ENCODE measurements at places on chromosomes 6 and 20.

DNA sequence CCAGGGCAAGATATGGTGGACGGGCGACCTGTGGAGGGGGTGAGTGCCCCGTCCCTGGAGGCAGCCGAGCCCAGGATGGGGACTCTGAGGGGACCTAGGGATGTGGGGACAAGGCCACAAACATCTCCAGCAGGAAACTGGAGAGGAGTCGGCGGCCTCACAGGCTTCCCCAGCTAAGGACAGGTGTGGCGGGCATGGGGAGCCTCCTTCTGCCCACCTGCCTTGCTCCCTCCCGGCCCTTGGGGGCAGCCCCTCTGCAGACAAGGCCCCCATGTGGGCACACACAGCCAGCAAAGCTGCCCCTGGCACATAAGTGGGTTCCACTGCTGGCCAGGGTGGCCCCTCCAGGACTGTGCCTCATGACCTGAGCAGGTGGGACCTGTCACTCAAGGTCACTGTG, 4.6 kb downstream of the CHRNA4 start:
- DNase-seq: no peak

DNA sequence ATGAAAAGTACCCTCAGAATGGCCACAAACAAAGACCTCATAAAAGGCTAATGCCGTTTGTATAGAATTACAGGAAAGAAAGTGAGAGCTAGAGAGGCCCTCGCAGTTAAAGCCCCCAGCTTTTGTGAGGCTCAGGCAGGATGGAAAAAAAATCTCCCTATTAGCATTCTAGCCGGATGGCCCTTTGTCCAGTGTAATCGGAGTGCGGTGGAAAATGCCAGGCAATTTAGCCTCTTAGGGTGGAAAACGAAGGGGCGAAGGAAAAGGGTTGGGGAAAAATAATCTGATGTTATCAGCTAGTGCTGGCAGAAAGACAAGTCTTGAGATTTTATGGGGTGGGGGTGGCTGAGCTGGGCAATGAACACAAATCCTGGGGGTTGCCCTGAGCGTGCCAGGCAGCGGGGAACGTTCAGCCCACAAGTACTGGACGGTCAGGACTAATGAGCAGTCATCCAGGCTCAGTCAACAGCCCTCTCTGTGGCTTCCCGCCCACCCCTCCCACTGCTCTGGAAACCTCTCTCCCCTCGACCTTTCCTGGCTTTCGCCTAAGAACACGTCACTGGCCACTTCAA, 92.4 kb downstream of the PSMG4 start:
- DNase-seq: peak; percentile 96

- no peak for DNase-seq
These were observed 34.7 kb downstream of the RIPOR2 start for GRCh38 chr6:24900917-24901697.

GRCh38 chr6:5457041-5457440, 195.7 kb downstream of the FARS2 start:
- DNase-seq: peak; percentile 96

DNA sequence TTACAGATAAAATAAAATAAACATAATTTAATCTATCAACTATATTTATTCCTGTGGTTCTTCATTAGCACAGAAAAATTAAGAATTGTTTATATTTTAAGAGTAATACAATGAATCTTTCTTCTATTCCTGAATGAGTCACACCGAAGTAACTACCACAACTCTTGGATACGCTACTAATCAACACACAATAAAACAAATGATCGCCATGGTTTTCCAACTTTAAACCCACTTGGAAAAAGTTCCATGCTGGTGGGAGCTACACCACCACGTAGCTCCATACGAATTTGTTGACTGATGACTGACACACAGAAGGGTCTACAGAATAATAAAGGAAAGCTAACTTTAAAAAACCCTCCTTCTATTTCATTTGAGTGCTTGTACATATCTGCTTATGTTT, 135.8 kb upstream of the NEDD9 start:
- DNase-seq: no peak

DNA sequence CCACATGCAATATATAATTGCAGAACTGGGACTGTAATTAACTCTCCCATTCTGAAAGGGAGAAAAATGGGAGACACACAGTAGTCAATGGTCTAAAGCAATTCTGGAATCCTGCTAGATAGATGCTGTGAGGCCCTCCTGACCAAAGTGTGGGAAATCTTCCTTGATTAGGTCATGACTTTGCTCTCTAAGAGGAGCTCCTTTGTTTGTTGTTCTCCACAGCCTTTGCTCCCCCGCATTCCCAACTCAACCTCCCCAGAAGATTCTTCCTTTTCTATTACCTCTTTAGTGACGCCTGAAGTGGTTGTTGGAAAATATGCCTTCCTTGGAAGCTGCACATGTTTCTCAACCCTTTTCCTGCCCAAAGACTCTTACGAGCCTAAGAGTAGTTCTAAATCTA, 28.8 kb upstream of the LIN28B start:
- DNase-seq: no peak

GRCh38 chr6:97717086-97717485, 434.1 kb upstream of the MMS22L start:
- no peak for DNase-seq

GRCh38 chr6:121319112-121319553, 15.1 kb downstream of the TBC1D32 start:
- DNase-seq: no peak

GRCh38 chr6:5132731-5133130, 47.6 kb downstream of the PPP1R3G start:
- DNase-seq: no peak

DNA sequence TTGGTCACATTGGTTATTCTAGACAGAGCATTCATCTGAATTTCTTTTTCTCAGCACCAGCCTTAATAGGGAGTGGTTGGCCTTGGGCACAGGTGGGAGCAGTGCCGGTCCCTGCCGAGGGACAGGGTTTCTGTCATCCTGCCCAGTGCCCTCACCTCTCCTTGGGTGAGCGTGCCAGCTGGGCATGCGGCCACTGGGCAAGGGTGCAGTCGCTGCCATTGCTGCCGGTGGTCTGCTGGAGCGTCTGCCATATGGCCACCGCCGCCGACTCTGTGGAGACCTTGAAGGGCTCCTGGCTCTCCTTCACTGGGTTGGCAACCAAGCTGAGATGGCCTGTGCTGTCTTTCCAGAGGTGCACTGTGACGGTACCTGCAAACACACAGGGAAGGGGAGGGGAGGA, 16.4 kb upstream of the UQCC2 start:
- DNase-seq: peak; percentile 45

- peak; percentile 98 for DNase-seq
These were observed 420 bp downstream of the SOX4 start for GRCh38 chr6:21593927-21594415.

DNA sequence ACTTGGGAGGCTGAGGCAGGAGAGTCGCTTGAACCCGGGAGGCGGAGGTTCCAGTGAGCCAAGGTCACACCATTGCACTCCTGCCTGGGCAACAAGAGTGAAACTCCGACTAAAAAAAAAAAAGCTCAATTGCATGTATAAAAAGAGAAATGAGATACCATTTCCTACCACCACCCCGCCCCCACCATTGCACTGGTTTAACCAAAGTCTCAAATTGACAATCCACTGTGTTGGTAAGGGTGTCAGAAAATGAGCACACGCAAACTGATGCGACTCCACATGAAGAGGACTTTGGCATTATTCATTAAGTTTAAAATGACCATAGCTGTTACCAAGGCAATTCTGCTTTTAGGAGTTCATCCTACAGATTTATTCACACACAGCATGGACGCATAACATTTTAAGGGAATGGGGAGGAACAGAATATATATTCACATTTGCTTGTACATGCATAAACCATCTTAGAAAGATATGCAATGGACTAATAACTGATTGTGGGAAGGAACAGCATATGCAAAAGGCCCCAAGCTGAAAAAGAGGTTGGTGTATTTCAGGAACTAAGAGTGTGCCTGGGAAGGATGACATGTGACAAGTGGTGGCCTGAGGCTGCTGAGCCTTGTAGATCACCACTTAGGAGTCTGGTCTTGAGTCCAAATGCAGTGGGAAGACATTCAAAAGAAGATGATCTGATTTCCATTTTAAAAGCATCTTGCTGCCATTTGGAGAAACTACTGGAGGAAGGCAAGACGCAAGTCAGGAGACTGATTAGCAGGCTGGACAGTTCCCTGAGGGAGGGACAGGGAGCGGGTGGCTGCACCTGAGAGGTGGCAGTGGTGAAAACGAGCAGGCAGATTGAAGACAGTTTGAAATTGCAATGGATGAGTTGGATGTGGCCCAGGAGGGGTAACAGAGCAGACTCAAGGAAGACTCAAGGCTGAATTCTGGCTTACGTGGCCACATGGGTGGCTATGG, 37.2 kb upstream of the PTPN1 start:
- DNase-seq: no peak

GRCh38 chr20:61288331-61288784, 36.3 kb downstream of the CDH4 start:
- DNase-seq: no peak

DNA sequence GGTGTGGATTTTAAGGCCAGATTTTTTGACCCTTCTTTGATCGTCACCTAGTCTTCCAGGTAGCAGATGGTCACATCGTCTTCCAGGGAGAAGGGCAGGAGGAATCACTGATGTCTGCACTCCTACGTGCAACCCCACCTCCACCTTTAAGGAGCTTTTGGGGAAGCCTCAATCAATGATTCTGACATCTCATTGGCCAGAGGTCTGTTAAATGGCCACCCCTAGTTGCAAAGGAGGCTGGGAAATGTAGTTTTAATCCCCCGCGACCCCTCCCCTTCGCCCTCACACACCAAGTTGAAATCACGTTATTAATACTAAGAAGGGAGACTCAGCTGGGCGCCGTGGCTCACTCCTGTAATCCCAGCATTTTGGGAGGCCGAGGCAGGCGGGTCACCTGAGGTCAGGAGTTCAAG, 151.4 kb downstream of the BCAS1 start:
- DNase-seq: no peak

- no peak for DNase-seq
These were observed 907.5 kb downstream of the C6orf118 start for GRCh38 chr6:164401871-164402270.

DNA sequence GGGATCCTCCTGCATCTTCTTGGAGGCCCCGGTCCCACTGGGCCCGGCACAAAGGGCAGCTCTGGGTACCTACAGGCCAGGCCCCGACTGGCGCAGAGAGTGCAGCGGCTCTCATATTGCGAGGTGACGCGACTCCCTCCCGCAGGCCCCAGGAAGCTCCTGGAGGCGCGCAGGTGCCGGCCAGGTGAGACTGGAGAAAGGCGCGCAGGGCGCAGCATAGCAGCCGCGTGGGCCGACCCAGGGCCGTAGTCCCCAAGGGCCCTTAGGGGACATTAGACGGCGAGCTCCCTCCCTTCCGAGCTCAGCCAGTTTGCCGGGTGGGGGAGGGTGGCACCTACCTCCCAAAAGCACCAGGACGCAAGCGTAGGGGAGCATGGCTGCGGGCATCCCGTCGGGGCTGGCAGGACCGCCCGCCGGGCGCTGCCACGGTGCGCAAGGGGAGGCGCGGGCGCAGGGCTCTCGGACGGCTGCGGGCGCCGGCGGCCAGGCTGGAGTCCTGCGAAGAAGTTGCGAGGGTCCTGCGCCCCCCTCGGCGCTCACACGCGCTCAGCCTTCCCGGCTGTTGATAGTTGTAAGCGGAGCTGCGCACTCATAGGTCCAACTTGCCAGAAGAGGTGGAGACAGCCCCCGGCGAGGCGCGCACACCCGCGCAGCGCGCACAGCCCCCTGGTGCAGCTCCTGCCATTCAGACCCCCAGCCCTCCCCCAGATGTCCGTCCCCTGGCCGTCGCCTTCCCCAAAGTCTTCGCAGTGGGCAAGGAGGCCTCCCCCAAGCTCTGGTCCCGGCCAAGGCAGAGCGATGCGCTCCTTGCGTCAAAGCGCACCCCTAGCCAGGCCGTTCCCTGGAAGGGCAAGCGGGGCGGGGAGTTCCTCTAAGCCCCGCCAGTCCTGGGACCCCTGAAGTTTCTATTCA, 622 bp downstream of the APCDD1L start:
- DNase-seq: no peak

- DNase-seq: no peak
These were observed 157.2 kb downstream of the PTPRK start for GRCh38 chr6:128363020-128363813.

Data from NCI-H2029 treated with DMSO at 0.1 percent for 48 hours (cell line).